ENCODE measurements at places on chromosomes 6 and 20.

GRCh38 chr6:13465734-13466133, 21.7 kb downstream of the GFOD1 start:
- DNase-seq: no peak

DNA sequence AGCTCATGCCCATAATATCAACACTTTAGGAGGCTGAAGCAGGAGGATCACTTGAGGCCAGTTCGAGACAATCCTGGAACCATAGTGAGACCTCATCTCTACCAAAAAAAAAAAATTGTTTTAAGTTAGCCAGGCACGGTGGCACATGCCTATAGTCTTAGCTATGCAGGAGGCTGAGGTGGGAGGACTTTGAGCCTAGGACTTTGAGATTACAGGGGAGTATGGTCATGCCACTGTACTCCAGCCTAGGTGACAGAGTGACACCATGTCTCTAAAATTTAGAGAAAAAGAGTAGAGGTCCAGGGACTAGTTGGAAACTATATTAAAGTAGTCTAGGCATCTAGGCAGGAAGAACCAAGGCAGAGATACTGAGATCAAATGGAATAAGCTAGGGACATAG, 121.6 kb downstream of the SLC16A10 start:
- no peak for DNase-seq

DNA sequence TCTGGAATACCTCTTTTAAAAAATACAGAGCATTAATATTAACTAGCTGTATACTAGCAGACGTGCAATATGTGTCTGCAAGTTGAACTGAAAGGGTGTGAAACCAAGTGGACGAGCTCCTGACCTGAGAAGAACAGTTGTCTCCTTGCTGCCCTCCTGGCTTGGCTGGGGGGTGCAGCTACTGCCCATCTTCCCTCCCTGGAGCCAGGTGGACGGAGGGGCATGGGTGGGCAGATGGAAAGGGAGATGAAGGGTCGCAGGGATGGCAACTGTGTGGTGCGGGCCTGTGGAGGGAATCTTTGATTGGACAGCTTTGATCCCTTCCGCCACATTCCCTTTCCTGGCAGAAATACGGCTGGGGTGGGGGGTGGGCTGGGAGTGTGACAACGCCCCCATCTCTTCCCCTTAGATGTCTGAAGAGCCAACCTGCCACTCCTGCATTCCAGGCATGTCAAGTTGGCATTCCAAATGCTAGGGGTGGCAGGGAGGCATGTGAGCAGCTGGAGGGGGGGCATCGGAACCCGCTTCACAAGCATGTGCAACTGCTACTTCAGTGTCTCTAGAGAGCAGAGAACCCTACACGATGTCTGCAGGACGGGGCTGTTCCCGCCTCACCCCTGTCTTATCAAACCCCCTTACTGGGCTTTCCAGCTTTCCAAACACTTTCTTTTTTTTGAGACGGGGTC, 37.3 kb downstream of the SRSF3 start:
- DNase-seq: no peak

DNA sequence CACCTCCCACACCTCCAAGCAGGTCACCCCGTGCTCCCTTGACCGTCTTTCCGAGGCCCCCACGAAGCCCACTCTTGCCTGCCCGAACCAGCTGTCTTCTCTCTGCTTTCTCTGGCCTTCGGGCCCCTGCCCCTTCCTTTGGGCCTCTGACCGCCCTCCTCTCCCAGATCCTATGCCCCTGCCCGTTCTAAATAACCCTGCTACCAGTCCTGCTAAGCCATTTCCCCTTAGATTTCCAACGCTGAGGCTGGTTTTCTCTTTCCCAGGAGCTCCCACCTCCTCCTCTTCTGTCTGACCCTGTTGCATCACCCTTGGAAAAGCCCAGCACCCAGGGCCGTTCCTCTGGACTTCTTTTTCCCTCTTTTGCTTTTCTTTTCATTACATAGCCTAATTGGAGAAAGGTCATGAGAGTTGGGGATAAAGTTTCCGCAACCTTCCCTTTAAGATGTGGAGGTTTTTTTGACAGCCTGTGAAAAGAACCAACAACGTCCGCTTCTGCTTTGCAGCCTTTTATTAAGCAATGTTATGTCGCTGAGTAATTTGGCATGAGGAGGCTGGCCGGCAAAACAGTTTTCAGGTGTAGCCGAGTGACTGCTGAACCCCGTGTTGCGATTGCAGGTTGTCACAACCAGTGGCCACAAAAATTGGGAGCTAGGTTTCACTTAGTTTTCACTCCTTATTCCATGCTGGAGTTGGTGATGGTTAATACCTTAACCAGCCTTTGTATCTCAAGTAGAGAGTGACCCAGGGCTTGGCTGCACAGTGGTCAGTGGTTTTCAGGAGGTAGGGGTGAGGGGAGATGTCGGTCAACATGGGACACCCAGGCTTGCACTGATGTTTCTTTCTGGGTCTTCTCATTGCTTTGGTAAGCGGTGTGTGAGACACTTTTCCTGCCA, 970 bp downstream of the BLTP3A start:
- no peak for DNase-seq

GRCh38 chr6:163585932-163586437, 171.5 kb downstream of the QKI start:
- DNase-seq: no peak
